ENCODE measurements at places on chromosomes 16 and 17.

GRCh38 chr16:12026741-12027490 lies 50.4 kb downstream of the SNX29 start:
- DNase-seq = no peak

DNA sequence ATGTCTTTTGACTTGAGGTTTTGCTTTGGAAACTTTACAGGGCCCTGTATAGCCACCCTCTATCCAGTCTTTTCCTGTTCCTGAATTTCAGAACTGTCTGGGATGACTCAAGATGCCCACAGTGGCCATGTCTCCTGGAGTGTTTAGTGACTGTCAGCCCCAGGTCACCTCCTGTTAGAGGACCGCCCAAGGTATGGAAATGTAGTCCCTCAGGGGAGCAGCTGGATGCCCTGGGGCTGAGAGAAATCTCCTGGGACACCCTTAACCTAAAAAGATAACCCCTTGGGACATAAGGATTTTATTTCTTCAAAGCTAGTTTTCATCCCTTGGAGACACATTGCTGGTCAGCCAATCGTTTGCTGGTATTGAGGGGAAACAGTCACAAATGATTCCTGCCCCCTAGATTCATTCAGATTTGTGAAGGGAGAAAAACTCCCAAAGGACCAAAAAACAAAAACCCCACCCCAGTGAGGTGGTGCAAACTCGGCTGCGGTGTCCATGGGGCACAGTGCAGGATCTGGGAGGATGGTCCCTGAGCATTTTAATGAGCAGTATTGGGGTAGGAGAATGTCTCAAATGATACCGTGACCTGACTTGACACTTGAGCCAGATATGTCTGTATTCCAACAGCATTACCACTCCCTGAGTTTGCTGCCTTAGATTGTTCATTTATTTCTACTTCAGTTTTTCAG lies 1.7 kb downstream of the ZNF267 start:
- peak; percentile 43 for DNase-seq

DNA sequence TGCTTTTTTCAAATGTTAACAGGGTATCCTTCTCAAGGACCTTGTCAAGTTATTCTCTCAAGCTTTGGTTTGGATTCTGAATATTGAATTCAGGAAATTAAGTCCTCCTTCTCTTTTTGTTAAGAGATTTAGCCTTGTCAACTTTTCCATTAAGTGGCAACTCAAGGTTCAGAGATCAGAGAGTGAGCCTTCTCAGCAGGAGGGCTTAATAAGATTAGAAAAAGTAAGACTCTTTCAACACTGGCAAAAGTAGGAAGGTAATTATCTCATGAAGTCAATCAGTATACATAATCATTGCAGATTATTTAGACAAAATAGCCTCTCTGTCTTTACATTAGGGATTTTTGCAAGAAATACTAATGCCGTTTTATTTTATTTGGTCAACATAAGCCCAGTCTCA lies 330.7 kb downstream of the KIF2B start:
- DNase-seq = no peak

DNA sequence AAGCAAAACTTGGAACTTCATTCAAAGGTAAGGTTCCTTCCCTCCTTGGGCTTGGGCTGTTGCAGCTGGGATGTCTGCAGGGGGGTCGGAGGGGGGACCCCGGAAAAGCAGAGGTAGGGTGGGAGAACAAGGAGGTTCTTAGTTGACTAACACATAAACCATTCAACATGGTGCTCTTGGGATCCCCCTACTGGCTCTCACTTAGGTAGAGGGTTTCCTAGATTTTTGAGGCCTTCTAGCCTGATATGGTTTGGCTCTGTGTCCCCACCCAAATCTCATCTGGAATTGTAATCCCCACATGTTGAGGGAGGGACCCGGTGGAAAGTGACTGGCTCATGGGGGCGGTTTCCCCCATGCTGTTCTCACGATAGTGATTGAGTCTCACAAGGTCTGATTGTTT lies 93.9 kb downstream of the RGS9 start:
- DNase-seq = no peak

DNA sequence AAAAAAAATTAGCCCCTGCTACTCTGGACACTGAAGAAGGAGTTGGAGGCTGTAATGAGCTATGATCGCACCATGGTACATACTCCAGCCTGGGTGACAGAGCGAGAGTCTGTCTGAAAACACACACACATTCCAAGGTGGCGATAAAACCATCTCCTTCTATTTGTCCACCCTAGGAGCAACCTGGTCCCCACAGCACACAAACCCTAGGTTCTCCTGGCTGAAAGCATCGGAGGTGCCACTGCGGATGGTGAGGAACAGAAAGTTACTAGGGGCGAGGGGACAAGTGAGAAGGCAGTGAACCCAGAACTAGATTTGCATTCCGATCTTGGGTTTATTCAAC lies 1.4 kb upstream of the ECI1 start:
- no peak for DNase-seq

- DNase-seq = no peak
These were observed 43.5 kb downstream of the PEMT start for GRCh38 chr17:17548044-17548443.

DNA sequence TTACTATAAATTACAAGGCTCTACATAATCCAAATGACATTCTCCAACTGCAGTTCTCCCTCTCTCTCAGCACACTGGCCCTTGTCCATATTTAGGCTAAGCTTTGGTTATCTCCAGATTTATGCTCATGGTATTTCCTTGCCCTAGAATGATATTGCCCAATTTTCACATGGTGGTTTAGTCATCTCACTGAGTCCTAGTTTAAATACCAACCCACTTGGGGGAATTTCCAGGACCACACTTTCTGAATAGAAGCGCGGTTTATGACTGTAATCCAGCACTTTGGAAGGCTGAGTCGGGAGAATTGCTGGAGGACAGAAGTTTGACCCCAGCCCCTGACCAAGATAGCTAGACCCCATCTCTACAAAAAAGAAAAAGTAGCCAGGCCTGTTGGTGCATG lies 280.1 kb upstream of the MON1B start:
- peak; percentile 90 for DNase-seq

Measured in cardiac fibroblast (primary cell).